Effector memory CD8-positive, alpha-beta T cell (primary cell): ENCODE measurements at places on chromosomes 3 and 15.

- DNase-seq, result no peak
Observed at GRCh38 chr3:56205406-56205805, 262.9 kb downstream of the ERC2 start.

DNA sequence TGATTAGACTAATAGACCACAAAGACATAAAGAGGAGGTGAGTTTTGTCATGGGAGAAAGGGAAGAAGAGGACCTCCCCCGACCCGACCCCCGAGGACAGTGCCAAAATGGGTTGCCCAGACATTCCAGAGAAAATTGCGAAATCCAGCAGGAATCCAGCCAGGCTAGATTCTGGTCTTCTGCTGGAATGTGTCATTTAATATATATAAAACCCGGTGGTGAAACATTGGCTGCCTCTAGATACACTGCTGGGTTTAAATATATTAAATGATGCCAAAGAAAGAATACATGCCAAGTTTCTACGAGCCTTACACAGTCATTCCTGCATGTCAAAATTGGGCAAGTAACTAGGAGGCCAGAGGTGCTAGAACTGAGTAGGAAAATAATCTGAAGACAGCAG, 45.3 kb upstream of the SPESP1 start:
- DNase-seq, result no peak

GRCh38 chr15:90557186-90558084, 27.7 kb downstream of the CRTC3 start:
- no peak for DNase-seq

- no peak for DNase-seq
Observed at GRCh38 chr3:187291001-187291511, 481 bp downstream of the MASP1 start.

DNA sequence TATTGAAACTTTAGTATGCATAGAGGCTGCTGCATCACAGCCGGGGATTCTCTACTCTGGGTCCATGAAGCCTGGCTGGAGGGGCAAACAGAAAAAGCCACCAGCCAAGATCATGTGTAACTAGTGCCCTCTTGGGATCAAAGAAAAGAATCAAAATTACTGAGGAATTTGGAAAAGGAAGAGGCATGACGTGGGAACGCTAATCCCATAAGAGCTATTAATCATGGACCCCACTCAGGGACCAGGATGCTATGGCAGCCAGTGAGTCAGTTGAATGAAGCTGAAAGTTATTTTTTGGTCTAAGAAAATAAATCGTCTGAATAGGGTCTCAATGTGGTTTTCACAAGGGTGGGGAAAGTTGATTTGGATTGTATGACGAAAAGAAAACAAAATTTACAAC, 1165.1 kb downstream of the ROBO2 start:
- no peak for DNase-seq
